Upper lobe of left lung (tissue), 6 donors: ENCODE measurements at places on chromosomes 3 and 15. TPM values are rescaled to one million over a fixed set of nuclear protein-coding genes. Genes with fewer than 3 reads are reported as not detected.
A peak's percentile ranks its signal among the peaks of the same experiment; 100 is the strongest.

GRCh38 chr3:149122721-149123578, 6.5 kb upstream of the HPS3 start:
- no peaks in the 10 kb centered on the region for H3K4me1 ChIP-seq
- no peaks in the 10 kb centered on the region for H3K36me3 ChIP-seq
- no peak overlapping the region for H3K4me3 ChIP-seq
- DNase-seq = no peak

- H3K27ac ChIP-seq = no peak overlapping the region
- no peaks in the 10 kb centered on the region for H3K36me3 ChIP-seq
- H3K4me3 ChIP-seq = no peak overlapping the region
- DNase-seq = no peak
Observed at GRCh38 chr3:122023335-122023910, 1.4 kb upstream of the ILDR1 start.

GRCh38 chr3:12423918-12424630, 60.2 kb upstream of the TSEN2 start:
- no peak for DNase-seq
- H3K27ac ChIP-seq = peak overlapping the region; percentile 6
- peaks cover 7% of the 10 kb centered on the region for H3K4me1 ChIP-seq
- H3K27me3 ChIP-seq = no peaks in the 10 kb centered on the region
- H3K4me3 ChIP-seq = no peak overlapping the region

DNA sequence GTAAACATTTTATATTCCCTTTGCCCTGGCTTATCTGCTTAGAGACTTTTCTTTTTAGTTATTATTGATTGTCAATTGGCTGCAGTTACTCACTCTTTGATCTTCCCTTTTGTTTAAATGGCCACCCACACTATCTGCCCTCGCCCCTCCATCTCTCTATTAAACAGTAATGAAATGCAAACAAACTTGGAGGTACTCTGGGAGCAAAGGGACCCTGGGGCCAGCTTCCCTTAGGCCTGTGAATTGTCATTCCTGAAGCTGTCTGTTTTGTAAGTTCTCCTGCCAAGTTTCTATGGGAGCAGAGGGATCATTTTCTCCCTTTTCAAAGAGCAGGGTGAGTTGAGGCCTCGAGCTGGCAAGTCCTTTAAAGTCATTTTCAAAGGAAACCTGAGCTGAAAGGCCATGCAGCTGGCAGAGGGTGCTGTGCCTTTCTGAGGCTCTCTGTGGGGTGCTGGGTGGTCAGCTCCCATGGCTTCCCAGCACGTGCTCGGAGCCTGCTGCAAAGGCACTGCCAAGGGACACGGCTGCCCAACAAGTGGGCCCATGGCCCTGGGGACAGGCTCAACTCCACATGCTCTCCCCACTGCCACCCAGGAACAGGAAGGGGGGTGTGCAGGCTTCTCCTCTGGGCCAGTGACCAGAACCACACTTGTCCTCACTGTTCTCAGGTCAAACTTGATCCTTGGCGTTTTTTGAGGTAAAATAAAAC, 17.4 kb upstream of the RTP2 start:
- H3K4me3 ChIP-seq = no peak overlapping the region
- no peaks in the 10 kb centered on the region for H3K27me3 ChIP-seq
- H3K36me3 ChIP-seq = peaks cover 48% of the 10 kb centered on the region
- H3K27ac ChIP-seq = no peak overlapping the region
- H3K4me1 ChIP-seq = no peaks in the 10 kb centered on the region

DNA sequence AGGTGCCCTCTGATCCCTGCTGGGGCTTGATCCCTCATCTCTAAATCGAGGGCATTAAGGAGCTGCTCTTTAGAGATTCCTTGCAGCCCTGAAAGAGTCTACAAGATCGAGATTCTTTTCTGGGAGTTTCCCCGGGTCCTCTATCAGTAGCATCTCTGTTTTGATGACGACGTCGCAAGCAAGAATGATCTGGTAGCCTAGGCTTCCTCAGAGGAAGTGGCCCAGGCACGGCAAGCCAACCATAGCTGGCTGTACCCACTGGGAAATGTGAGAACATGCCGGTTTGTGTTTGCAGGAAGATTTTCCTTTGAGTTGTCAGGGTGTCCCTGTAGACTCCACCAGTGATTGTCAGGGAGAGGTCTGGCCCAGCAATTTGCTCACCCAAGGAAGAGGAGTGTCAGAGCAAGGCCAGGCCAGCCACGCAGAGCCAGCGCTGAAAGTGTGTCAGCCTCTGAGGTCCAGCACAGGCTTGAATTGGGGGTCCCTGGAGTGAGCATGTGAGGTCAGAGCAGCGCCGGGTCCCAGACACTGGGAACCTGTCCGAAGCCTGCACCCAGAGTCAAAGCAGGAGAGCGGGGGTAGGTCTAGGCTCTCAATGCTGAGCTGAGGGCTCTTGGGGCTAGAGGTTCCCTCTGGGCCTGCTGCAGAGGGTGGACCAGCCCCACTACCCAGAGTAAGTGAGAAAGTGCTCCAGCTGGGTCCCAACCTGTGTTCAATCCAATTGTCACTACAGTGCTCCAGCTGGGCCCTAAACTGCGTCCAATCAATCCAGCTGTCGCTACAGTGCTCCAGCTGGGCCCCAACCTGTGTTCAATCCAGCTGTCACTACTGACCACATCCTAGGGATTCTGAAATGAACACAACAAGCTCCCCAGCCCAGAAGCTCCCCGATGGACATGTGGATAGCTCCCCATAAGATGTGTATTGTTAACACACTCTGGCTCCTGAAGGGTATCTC, 95.7 kb downstream of the CHDH start:
- H3K27me3 ChIP-seq = no peaks in the 10 kb centered on the region
- no peak overlapping the region for H3K27ac ChIP-seq
- no peaks in the 10 kb centered on the region for H3K36me3 ChIP-seq
- H3K4me3 ChIP-seq = no peak overlapping the region

DNA sequence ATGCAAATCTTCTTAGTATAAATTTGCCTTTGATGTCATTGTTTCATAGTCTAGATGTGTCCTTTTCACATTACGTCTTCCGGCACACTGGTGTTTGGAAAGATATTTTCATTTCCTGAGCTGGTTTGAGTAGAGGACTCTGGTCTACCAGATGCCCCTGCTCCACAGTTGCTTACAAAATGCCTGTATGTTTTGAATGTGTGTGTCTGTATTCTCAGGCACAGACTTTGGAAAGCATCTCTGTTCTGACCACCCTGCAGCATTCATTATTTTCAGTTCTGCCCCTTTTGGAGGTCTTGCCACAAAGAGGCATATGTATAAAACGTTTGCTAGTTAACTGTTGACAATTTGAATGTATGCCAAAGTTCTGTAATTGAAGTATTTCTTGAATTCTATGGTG, 236.0 kb upstream of the GOLIM4 start:
- H3K27ac ChIP-seq = no peak overlapping the region
- DNase-seq = no peak
- H3K4me3 ChIP-seq = no peak overlapping the region

CHST2 gene
- 12.8 TPM for total RNA-seq
